ENCODE measurements at places on chromosomes 1 and 21. TPM values are rescaled to one million over a fixed set of nuclear protein-coding genes. Genes with fewer than 3 reads are reported as not detected.

Gene FUBP1
- total RNA-seq: 158 TPM

Gene OR2L5
- not detected for total RNA-seq

Gene SPRR1A
- total RNA-seq: not detected

Gene PGBD2
- 6.5 TPM for total RNA-seq

Gene TGFB2
- 6.8 TPM for total RNA-seq

Gene AJAP1
- total RNA-seq: not detected

Gene NBPF6
- total RNA-seq: not detected

Gene ZNF124
- 74.7 TPM for total RNA-seq

Gene MUTYH
- 15.6 TPM for total RNA-seq

Gene SLAMF1
- total RNA-seq: not detected

Gene ANGPTL7
- not detected for total RNA-seq

Gene RGSL1
- not detected for total RNA-seq

Gene PADI2
- not detected for total RNA-seq

Gene COL9A2
- under 0.01 TPM for total RNA-seq

Gene DNAH14
- total RNA-seq: 14.0 TPM

Gene SIPA1L2
- total RNA-seq: 22.6 TPM

Gene NPR1
- 6.7 TPM for total RNA-seq

Gene NR5A2
- total RNA-seq: 14.3 TPM

Gene WARS2
- total RNA-seq: 15.9 TPM

Gene KLHDC9
- 2.9 TPM for total RNA-seq

Gene LINGO4
- not detected for total RNA-seq

Gene RNU1-3
- total RNA-seq: under 0.01 TPM

Gene TMEM200B
- 0.65 TPM for total RNA-seq

Gene MAPKAPK2
- 24.9 TPM for total RNA-seq

Gene LHX4
- not detected for total RNA-seq

Gene STUM
- not detected for total RNA-seq

Gene DFFA
- 69.3 TPM for total RNA-seq

Gene CCDC27
- total RNA-seq: not detected

Gene PLA2G2D
- total RNA-seq: not detected

Gene APCS
- not detected for total RNA-seq

Gene RGS7
- not detected for total RNA-seq

Gene USP21
- 5.5 TPM for total RNA-seq

Gene SUMO3
- total RNA-seq: 88.0 TPM

Gene EDEM3
- 58.5 TPM for total RNA-seq

Gene IFI44L
- 745 TPM for total RNA-seq

Gene THEM5
- not detected for total RNA-seq

Gene ADORA3
- not detected for total RNA-seq

Gene MDM4
- 12.7 TPM for total RNA-seq

Gene OR10Z1
- total RNA-seq: not detected

Gene LEPR
- total RNA-seq: 11.4 TPM

Gene SLC44A5
- 2.9 TPM for total RNA-seq

Gene KMO
- not detected for total RNA-seq

Gene ZNF695
- 1.6 TPM for total RNA-seq

Gene CYP4B1
- not detected for total RNA-seq

Gene AIRE
- total RNA-seq: under 0.01 TPM

Gene CLIC4
- total RNA-seq: 339 TPM

Gene SPRR3
- total RNA-seq: not detected

Gene EVI5
- total RNA-seq: 34.0 TPM

Gene SH3D21
- total RNA-seq: 0.91 TPM

Gene LCE3E
- not detected for total RNA-seq

Gene GPR137B
- 6.8 TPM for total RNA-seq

Gene UBE4B
- total RNA-seq: 14.3 TPM

Gene FCMR
- not detected for total RNA-seq

Gene SPRR2F
- total RNA-seq: not detected

Gene IL22RA1
- not detected for total RNA-seq

Data from epithelial cell of umbilical artery (primary cell).